Epithelial cell of esophagus (primary cell): ENCODE measurements at places on chromosomes 6 and 20.

DNA sequence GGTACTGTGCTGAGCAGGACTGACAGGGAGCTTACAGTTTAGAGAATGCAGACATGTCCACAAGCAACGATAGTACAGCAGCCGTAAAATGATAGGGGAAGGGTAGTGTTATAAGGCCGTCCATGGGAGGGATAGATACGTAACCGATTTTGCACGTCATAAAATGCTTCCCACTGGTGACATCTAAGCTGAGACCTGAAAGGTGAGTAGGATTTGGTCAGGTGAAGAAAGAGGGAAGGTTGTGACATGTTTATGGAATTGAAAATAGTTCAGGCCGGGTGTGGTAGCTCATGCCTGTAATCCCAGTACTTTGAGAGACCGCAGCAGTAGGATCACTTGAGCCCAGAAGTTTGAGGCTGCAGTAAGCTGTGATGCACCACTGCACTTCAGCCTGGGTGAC, 25.6 kb downstream of the SNX9 start:
- no peak for DNase-seq

- no peak for DNase-seq
Observed at GRCh38 chr20:2124564-2125213, 23.1 kb downstream of the STK35 start.

DNA sequence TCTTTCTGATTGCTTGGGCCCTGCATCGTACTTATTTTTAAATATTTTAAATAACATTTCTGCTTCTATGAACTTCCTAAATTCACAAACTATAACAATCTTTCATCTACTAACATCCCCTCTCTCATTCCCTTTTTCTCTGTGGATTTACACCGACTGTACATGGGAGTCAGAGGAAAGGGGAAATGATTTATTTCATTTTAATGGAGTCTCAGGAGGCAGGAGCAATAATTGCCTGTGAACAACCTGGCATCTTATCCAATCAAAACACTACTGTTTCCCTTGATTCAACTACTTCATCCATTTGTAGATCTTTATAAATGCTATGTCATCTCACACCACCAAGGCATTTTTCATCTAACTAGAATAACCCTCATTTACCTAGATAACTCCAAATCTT, 89.6 kb downstream of the FHL5 start:
- DNase-seq: no peak

GRCh38 chr6:89580997-89581666, 57.4 kb downstream of the LYRM2 start:
- DNase-seq: no peak
